ENCODE measurements at places on chromosomes 3 and 15. TPM values are rescaled to one million over a fixed set of nuclear protein-coding genes. Genes with fewer than 3 reads are reported as not detected.
A peak's percentile ranks its signal among the peaks of the same experiment; 100 is the strongest.

- H3K4me1 ChIP-seq = peaks cover 5% of the 10 kb centered on the region
- no peaks in the 10 kb centered on the region for H3K36me3 ChIP-seq
- H3K27me3 ChIP-seq = no peaks in the 10 kb centered on the region
- no peak overlapping the region for H3K27ac ChIP-seq
These were observed 47.7 kb downstream of the MYO5A start for GRCh38 chr15:52480990-52481389.

- H3K4me1 ChIP-seq = no peaks in the 10 kb centered on the region
- DNase-seq = no peak
- no peaks in the 10 kb centered on the region for H3K27me3 ChIP-seq
- H3K4me3 ChIP-seq = no peak overlapping the region
- H3K36me3 ChIP-seq = no peaks in the 10 kb centered on the region
These were observed 77.1 kb upstream of the MEX3B start for GRCh38 chr15:82122746-82123400.

- no peaks in the 10 kb centered on the region for H3K27me3 ChIP-seq
- H3K36me3 ChIP-seq = no peaks in the 10 kb centered on the region
- no peak overlapping the region for H3K27ac ChIP-seq
- no peak overlapping the region for H3K4me3 ChIP-seq
- DNase-seq = no peak
These were observed 421.8 kb upstream of the TBL1XR1 start for GRCh38 chr3:177618873-177619733.

The FBXW12 gene
- 0.82 TPM for total RNA-seq

The SLC22A13 gene
- 0.21 TPM for total RNA-seq

- peaks cover 23% of the 10 kb centered on the region for H3K4me1 ChIP-seq
- no peaks in the 10 kb centered on the region for H3K27me3 ChIP-seq
- H3K36me3 ChIP-seq = no peaks in the 10 kb centered on the region
- no peak overlapping the region for H3K4me3 ChIP-seq
- DNase-seq = no peak
These were observed 50.9 kb downstream of the CORO2B start for GRCh38 chr15:68629519-68630210.

The ST8SIA2 gene
- total RNA-seq = 13.6 TPM

- no peak overlapping the region for H3K4me3 ChIP-seq
- H3K4me1 ChIP-seq = peaks cover 2% of the 10 kb centered on the region
- no peaks in the 10 kb centered on the region for H3K27me3 ChIP-seq
- peak; percentile 86 for DNase-seq
- H3K27ac ChIP-seq = no peak overlapping the region
- H3K36me3 ChIP-seq = no peaks in the 10 kb centered on the region
These were observed 56.8 kb downstream of the GPR171 start for GRCh38 chr3:151146071-151146730.

DNA sequence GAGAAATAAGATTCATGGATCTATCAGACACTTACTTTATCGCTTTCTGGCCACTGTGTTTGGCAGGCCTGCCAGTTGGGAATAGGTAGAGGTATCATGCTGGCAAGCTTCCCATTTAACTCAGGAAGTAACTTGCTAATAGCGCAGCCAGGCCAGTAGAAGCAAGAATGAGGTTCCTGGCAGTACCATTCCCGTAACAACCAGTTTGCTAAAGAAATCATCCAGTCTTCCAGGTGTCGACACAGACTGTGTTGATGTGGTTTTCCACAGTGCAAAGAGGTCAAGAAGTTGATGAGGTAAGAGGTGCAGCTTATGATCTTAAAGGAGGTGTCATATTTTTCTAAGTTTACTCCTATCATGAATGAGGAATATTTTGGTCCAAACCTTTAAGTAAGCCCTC is 46.2 kb downstream of the DPH6 start:
- no peaks in the 10 kb centered on the region for H3K36me3 ChIP-seq
- H3K4me3 ChIP-seq = no peak overlapping the region
- H3K27me3 ChIP-seq = no peaks in the 10 kb centered on the region
- H3K27ac ChIP-seq = no peak overlapping the region

GRCh38 chr3:127674101-127674721 is 1.5 kb downstream of the ABTB1 start:
- H3K4me3 ChIP-seq = no peak overlapping the region
- no peak for DNase-seq
- no peak overlapping the region for H3K27ac ChIP-seq
- peaks cover 30% of the 10 kb centered on the region for H3K27me3 ChIP-seq
- no peaks in the 10 kb centered on the region for H3K4me1 ChIP-seq

DNA sequence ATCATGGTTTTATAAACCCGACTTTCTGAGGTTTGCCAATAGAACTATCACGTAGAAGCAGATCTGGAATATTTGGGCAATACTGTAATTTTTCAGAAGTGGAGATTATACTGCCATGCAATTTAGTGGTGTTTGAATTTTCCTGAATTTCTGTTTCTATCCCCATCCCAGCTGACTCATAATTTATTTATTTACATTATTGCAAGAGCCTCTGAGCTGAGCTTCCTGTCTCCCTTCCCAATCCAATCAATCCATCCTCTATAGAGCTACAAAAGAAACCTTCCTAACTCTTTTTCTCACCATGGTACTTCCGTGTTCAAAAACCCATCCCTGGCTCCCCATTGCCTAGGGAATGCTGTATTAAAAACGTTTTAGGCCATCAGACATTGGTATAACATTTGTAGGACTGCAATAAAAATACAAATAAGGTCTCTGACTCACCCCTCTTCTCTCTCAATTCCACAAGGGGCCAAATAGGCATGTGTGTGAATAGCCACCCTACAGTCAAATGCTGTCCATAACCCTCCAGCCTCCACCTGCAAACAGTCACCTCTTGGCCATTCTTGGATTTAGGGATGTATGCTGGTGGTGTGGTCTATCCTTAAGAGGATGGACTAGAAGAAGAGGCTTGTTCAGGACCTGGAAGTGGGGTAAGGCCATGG is 190.7 kb downstream of the CD47 start:
- H3K4me3 ChIP-seq = no peak overlapping the region
- no peak for DNase-seq
- no peaks in the 10 kb centered on the region for H3K36me3 ChIP-seq
- H3K27ac ChIP-seq = no peak overlapping the region
- no peaks in the 10 kb centered on the region for H3K4me1 ChIP-seq

DNA sequence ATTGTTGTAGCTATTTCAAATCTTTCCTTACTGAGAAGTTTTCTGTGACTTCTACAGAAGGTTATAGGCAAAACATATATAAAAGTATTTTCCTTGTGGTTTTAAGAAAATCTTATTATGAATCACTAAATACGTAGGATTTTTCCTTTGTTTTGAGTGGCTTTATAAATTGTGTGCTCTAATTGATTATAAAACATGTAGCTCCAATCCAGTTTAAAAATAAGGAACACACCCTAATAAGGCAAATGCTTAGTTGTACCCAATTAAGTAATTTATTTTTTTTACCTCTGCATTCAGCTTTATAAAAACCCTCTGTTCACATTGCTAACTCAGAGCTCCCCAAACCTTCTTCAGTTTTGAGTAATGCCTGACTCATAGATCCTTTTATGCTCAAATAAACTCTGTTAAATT is 408.0 kb downstream of the NAALADL2 start:
- H3K27me3 ChIP-seq = no peaks in the 10 kb centered on the region
- no peaks in the 10 kb centered on the region for H3K36me3 ChIP-seq
- no peak for DNase-seq
- H3K4me1 ChIP-seq = no peaks in the 10 kb centered on the region
- no peak overlapping the region for H3K4me3 ChIP-seq
- no peak overlapping the region for H3K27ac ChIP-seq

DNA sequence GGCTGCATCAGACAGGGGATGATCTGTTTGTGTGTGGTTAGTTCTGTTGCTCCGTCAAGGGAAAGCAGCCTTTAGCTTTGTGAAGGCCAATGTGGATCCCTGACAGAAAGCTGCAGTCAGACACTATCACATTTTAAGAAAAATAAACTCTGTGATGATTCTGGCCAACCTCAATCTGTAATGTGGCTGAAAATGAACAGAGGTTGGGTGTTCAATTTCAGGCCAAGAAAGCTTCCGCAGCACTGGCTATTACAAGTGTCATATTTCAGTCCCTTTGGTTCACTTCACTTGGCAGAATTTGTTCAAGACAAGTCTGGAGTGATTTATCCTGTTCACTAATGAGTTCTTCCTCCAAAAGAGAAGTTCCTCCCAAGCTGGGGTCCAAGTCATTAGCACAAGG is 571.8 kb upstream of the IL12A start:
- no peak overlapping the region for H3K27ac ChIP-seq
- DNase-seq = peak; percentile 39
- H3K4me3 ChIP-seq = no peak overlapping the region
- H3K27me3 ChIP-seq = no peaks in the 10 kb centered on the region
- H3K4me1 ChIP-seq = no peaks in the 10 kb centered on the region

DNA sequence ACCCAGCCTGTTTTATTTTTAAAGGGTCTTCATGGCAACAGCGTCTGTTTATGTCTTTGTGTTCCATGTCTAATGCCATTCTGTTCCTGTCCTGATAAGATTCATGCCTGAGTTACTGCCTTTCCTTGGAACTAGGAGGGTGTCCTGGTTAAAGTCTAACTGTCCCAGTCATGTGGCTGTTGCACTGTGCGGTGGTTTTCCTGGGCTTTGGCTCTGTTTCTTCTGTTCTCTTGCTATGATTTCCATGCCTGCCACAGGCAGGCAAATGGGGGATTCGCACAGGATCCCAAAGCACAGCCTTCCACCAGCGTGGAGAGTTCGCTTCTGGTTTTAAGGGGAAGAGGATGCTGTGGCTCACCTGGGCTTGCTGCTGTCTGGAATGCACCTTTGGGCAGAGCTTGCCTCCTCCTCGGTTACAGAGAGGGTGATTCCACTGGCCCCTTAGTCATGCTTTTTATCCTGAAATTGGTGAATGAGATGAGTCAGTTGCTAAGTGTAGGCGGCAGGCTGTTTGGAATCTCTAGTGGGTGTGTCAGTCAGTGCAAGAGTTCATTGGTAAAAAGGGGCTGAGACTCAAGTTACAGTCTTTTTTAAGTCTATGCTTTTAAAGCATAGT is 86.8 kb downstream of the CCK start:
- H3K4me1 ChIP-seq = peaks cover 20% of the 10 kb centered on the region
- DNase-seq = peak; percentile 41
- H3K27me3 ChIP-seq = no peaks in the 10 kb centered on the region
- no peak overlapping the region for H3K4me3 ChIP-seq
- no peak overlapping the region for H3K27ac ChIP-seq

DNA sequence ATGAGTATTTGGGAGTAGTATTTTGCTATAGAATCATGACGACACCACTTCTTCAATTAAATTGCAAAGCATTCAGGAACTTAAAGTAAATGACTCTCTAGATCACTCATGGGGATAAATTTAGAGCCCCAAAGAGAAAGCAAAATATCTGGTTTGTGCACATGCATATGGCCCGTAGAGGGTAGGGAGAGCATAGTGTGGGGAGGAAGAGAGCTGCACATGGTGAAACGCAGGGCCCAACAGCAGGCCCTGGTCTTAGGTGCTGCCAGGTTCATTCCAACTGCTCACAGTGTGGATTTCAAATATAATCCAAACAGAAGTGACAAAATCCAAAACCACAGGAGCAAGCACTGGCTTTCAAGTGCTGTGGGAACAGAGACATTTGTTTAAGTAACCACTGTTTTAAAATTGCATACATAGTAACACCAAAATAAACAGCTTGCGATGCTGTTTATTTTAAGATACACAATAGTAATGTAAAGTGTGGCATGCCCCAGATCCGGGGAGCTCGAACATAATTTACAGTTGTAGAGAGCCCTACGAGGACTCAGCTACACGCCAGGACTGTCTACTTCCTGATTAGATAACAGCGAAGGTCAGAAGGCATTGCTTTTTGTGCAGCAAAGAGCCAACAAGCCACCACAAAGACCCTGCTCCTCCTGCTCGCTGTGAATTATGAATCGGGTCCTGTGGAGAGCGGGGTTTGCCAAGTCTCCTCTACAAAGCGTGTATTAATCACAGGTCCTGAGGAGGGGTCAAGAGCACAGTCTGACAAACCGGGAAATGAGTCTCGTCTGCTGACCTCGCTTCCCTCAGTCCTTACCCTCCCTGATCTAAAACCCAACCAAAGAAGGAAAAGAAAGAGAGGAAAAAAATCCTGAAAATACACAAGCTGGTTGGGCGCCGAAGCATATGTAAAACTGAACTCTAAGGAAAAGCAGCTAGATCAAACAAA is 80.6 kb downstream of the MEIS2 start:
- DNase-seq = no peak
- no peak overlapping the region for H3K27ac ChIP-seq
- no peaks in the 10 kb centered on the region for H3K36me3 ChIP-seq
- no peak overlapping the region for H3K4me3 ChIP-seq
- peaks cover 19% of the 10 kb centered on the region for H3K4me1 ChIP-seq

The ADAMTS9 gene
- 32.1 TPM for total RNA-seq

The LRRIQ4 gene
- not detected for total RNA-seq

DNA sequence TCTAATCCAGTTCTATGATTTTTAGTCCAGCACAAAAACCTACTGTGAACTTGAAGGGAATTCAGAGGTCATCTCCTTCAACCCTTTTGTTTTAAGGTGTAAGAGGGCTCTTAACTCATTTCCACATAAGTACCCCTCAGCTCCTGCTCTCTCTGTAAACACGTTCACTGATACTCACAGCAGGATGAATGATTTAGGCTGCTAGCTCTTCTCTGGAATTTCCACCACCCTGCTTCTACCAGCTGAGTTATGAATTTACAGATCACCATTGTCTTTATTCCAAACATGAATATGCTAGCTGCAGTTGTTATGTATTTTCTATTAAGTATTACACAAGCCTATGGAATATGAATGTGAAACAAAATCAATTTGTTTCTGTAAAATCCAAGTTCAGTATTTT is 101.3 kb upstream of the NANOGP8 start:
- no peak overlapping the region for H3K27ac ChIP-seq
- no peak for DNase-seq
- H3K4me3 ChIP-seq = no peak overlapping the region
- peaks cover 39% of the 10 kb centered on the region for H3K4me1 ChIP-seq
- no peaks in the 10 kb centered on the region for H3K27me3 ChIP-seq

The FBLN2 gene
- 15.9 TPM for total RNA-seq

DNA sequence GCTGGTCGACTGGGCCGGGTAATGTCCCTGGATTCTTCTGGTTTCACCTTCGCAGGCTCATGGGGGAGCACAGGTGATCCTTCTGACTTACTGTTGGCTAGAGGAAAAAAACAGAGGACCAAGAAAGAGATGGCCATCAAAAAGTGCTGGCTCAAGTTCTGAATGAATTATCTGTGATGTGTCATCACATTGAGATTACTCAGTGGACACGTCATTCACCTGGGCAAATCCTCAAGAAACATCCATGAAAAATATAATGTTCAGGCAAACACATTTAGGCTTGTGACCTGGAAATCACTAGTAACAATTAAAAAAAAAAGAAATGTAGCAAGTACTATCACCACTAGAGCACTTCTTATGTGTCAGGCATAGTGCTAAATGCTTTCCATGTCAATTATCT is 81.5 kb upstream of the SLC2A2 start:
- no peaks in the 10 kb centered on the region for H3K27me3 ChIP-seq
- no peak for DNase-seq
- H3K36me3 ChIP-seq = no peaks in the 10 kb centered on the region
- no peak overlapping the region for H3K4me3 ChIP-seq
- H3K27ac ChIP-seq = no peak overlapping the region

The XCR1 gene
- not detected for total RNA-seq

The SLC22A14 gene
- not detected for total RNA-seq

GRCh38 chr3:105976196-105976595 is 107.4 kb upstream of the CBLB start:
- no peak overlapping the region for H3K27ac ChIP-seq
- no peak for DNase-seq
- H3K36me3 ChIP-seq = no peaks in the 10 kb centered on the region
- H3K4me1 ChIP-seq = no peaks in the 10 kb centered on the region

The IFT122 gene
- 31.8 TPM for total RNA-seq

Data from neural progenitor cell (in vitro differentiated cells).